ENCODE measurements at places on chromosomes 7 and 10.

- no peak for DNase-seq
Observed at GRCh38 chr7:36117203-36117840, 35.7 kb upstream of the EEPD1 start.

DNA sequence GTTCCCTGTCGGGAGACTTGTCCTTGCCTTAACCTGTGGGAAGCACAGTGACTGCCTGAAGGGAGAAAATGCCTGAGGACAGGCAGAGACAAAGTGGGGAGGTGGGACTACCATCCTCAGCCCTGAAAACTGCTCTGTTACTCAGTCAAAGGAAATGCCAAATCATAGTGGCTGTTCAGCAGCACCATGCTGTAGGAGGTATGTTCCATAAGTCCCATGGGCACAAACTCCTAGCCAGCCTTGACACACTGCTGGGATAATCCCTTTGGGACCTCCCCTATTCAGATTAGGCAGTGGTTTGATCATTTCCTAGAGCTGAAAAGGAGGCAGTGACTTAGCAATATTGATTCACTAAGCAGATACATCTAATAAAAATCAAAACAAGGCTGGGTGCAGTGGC is 80.1 kb downstream of the MCU start:
- no peak for DNase-seq

DNA sequence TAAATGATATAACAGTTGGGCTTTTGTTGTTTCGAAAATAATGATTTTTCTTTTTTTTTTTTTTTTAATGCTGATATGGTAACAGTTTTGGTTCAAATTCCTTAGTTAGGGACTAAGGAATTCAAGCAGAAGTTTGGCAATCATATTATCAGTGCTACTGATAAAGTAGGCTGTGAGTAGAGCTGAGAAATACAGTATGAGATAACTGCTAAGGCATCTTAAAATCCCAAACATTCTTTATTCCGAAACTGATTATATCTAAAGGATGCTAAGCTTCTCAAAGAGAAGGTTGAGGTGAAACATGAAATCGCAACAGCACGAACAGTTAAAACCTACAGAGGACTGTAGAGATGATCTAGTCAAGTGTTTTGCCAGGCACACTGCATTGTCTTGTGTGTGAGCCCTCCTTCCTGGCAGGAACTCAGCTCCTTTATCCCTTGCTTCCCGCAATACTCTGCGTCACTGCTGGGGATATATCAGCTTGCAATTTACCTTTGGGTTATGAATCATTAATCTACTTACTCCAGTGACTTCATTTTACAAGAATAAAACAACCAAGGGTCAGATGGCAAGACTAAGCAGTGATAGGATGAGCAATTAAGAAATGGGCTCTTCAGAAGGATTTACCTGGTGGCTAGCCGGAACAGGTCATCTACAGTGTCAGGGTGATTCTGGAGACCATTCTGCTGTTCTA is 36.7 kb downstream of the IRF5 start:
- DNase-seq: no peak

GRCh38 chr10:7810443-7810842 is 7.9 kb upstream of the TAF3 start:
- no peak for DNase-seq

GRCh38 chr10:74079028-74079935 is 71.3 kb downstream of the AP3M1 start:
- DNase-seq: no peak

DNA sequence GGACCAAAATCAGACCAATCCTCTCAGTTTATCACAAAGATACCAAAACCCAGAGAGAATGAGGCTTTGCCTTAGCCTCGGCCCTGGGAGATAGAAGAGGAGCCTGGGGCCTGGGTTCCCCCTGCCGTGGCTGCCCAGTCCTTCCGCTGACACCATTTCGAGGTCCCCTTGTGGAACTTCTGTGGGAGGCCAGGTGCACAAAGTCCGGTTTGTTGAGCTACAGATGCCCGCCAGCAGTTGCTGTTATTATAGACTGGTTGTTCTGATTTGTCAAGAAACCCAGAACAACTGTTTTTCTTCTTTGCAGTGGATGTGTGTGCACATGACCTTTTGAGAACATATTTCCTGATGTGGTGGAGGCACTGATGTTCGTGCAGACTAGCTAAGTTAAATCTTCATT is 47.6 kb downstream of the CUX1 start:
- DNase-seq: no peak

DNA sequence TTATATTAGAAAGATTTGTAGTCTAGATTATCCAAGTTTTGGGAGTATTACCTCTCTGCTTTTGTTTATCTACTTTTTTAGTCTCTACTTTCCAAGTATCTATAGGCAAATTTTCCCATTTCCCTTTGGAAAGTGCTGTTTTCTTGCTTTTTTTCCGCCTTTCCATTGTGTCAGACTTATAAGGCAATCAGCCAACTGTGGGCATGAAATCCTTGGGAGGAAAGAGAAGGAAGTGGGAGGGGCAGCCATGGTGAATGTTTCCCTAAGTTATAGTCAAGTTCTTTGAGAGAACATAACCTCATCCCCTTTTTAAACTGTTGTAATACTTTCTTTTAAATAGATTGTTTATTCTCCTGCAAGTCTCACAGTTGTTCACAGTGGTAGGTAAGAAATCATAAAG is 52.6 kb downstream of the PTEN start:
- DNase-seq: no peak

All from iPS DF 6.9 (cell line).